Iris pigment epithelial cell (primary cell): ENCODE measurements at places on chromosomes 16 and 17.
A peak's percentile ranks its signal among the peaks of the same experiment; 100 is the strongest.

GRCh38 chr17:72122765-72123529 is 2.1 kb downstream of the SOX9 start:
- DNase-seq, result peak; percentile 54

DNA sequence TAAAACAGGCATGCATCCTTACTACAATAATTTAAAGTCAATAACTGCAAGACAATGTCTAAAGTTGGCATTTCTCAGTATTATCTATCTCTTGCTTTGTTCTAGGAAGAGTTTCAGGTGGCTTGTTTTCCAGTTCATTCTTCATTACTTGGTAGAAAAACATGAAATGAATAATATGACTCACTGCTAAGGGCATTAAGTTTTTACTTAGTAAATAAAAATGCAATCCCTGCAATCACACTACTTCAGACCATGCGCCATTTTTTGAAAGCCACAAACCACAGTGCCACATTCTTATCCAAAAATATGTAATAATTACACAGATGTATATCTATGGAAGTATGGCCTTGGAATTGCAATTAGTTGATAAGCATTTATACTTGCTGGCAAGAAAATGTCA is 55.4 kb downstream of the CREBBP start:
- peak; percentile 69 for DNase-seq

DNA sequence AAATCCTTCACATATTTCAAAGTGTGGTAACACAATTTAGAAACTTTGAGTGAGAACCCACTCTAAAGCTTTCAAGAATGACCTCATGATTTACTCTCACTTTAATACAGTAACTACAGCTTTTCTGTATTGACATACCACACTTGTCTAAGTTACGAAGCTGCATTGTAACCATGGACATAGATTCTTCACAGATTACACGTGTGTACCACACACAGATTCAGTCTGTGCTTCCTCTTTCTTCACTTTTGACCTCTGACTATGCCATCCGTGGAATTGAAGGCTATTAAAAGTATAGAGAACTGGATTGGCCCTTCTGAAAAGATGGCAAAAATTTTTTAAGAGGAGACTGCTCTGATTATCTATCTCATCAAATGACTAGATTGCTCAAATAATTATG is 172.7 kb downstream of the TANC2 start:
- DNase-seq, result peak; percentile 51

- DNase-seq, result no peak
Observed at GRCh38 chr16:2716948-2717347, 3.1 kb downstream of the PRSS27 start.

GRCh38 chr17:76872221-76872873 is 4.1 kb downstream of the MGAT5B start:
- peak; percentile 96 for DNase-seq

DNA sequence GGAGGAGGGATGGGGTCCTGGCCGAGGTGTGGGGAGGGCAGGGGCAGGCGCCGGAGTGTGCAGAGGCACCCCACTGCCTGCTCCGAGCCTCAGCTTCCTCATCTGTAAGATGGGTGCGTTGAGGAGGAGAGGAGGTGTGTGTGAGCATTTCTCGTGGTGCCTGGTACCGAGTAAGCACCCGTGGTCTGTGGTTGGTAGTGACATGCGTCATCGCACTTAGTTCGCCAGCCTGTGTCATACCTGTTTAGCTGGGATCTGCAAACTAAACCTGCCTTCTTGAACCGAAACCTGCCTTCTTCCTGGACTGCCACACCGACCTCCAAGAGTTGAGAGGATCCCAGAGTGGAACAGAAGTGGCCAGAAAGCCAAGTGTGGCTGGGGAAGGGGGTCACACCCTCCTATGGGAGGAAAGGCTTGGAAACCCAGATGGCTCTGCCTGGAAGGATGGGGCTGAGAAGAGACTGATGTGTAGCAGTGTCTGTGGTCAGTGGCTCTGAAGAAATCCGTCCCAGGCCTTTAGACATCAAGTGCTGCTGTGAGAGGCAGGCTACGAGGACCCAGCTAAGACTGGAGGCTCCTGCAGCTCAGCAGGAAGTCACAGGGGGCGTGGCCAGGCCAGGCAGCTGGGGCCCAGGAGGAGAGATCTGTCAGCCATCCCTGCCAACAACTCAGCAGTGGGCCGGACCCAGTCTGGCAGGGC is 162.6 kb upstream of the PLCG2 start:
- DNase-seq, result peak; percentile 69

- DNase-seq, result no peak
Observed at GRCh38 chr16:53886482-53887378, 182.8 kb downstream of the FTO start.

- peak; percentile 35 for DNase-seq
Observed at GRCh38 chr17:19812407-19812806, 55.3 kb downstream of the ULK2 start.

GRCh38 chr16:76338472-76338871 is 61.3 kb downstream of the CNTNAP4 start:
- DNase-seq, result no peak

- DNase-seq, result no peak
Observed at GRCh38 chr16:30923554-30924075, at the start of gene FBXL19. TSS of gene FBXL19 (plus strand) at chr16:30923572. CDS start at chr16:30925755, 2,183 bp downstream.

- no peak for DNase-seq
Observed at GRCh38 chr16:67458121-67458641, 22.8 kb downstream of the ATP6V0D1 start.

GRCh38 chr17:68034452-68034776 is 1.1 kb upstream of the KPNA2 start:
- no peak for DNase-seq

- no peak for DNase-seq
Observed at GRCh38 chr16:70682239-70683145, 3.4 kb downstream of the MTSS2 start.

DNA sequence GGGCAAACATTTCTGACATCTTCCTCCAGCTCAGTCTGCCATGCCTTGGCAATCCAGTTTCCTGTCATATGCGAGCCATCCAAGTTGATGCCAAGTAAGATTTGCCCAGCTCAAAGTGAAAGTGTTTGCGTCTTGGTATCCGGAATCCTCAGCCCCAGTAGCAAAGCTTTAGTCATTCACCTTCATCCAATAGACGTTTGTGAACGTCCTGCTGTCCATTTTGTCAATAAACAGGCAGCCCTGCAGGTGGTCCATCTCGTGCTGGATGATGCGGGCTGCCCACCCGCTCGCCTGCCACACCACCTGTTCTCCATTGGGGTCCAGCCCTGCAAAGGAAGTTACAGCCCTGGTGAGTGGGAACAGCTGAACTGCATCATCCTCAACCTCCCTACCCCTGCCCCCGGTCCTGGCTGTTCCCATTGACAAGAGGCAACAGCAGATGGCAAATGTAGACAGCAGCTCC is 1.5 kb downstream of the PDF start:
- DNase-seq, result peak; percentile 42

GRCh38 chr17:13421581-13422130 is 180.1 kb downstream of the HS3ST3A1 start:
- DNase-seq, result no peak

DNA sequence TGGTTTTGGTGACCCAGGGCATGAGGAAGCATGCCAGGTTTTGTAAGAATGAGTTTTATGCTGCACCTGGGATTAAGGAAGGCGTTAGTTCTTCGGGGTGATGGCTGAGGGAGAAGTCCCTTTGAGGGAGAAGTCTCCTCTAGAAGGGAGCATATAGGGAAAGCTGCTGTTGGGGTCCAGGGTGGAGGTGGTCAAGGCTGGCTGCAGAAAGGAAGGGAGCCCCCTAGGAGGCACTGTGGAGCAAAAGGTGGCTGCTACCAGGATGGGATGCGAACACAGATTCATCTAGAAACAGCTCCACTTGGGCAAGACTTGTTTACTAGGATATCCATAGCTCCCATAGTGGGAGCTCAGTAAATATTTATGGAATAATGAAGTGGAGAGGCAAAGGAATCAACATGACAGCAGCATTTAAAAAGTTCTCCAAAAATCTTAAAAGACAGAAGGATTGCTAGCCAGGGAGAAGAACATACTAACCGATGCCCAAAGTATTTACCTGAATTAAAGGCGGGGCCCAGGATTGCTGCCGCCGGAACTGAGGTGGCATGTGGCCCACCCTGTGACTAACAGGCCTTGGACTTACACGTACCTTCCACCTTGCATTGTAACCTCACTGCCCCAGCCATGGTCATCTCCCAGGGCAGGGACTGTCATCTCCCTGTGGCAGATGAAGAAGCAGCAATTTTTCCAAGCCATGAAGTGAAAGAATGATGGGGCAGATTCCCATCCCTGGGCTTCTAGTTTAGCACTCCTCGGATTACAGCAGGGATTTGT is 7.1 kb upstream of the LPCAT2 start:
- no peak for DNase-seq

GRCh38 chr17:74569020-74570003 is 2.0 kb upstream of the CD300H start:
- DNase-seq, result peak; percentile 95

GRCh38 chr16:53369921-53370320 is 64.3 kb upstream of the RBL2 start:
- DNase-seq, result peak; percentile 91

DNA sequence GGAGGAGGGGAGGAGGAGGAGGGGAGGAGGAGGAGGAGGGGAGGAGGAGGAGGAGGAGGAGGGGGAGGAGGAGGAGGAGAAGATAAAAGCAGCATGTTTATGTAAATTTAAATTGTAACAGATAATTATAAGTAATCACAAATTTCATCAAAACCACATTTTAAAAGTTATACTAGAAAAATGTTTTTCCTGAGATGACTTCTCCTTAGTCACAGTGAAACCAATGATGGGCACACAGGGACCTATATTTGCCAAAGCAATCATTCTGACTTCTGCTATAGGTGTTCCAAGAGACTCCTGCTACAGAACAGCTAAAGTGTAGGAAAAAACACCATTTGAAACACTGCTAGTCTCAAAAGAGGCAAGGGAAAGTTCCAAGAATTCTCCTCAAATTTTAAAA is 66.4 kb downstream of the CEP95 start:
- DNase-seq, result no peak

- peak; percentile 10 for DNase-seq
Observed at GRCh38 chr17:38507436-38507835, 79.2 kb downstream of the ARHGAP23 start.

GRCh38 chr17:83183145-83183948 is 103.9 kb downstream of the METRNL start:
- no peak for DNase-seq

- DNase-seq, result peak; percentile 61
Observed at GRCh38 chr17:37702598-37702997, 42.3 kb downstream of the HNF1B start.

- DNase-seq, result no peak
Observed at GRCh38 chr16:10883004-10883403, 6.0 kb downstream of the CIITA start.

DNA sequence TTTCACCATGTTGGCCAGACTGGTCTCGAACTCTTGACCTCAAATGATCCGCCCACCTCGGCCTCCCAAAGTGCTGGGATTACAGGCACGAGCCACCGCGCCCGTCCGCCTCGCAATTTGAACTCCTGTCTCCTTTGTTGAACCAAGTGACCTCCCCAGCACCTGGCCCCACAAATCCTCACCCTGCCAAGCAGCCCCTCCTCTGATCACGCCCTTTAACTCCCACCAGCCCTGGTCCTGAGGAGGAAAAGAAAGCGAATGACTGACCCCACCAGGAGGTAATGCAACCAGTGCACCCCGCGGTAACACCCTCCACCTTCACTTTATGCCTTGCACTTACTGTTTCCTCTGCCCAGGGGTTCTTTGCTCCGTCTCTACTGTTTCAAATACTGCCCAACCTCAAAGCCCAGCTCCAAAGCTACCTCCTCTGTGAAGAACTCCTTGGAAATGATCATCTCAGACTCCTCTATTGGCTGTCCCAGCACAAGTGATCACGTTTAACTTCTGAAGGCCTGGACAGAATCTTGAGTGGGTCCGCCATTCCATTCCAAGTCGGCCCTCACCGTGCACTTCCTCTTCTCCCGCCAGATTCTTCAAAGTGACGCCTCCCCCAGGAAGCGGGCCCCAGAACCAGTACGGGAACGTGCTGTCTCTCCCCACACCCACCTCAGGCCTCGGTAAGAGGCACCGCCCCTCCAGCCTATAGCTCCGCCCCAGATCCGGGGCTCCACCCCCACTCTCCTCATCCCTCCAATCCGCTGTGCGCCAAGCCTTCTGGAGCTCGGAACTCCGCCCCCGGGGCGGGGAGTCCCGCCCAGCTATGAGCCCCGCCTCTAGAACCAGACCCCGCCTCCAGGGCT is 4.4 kb downstream of the CD19 start:
- peak; percentile 77 for DNase-seq

DNA sequence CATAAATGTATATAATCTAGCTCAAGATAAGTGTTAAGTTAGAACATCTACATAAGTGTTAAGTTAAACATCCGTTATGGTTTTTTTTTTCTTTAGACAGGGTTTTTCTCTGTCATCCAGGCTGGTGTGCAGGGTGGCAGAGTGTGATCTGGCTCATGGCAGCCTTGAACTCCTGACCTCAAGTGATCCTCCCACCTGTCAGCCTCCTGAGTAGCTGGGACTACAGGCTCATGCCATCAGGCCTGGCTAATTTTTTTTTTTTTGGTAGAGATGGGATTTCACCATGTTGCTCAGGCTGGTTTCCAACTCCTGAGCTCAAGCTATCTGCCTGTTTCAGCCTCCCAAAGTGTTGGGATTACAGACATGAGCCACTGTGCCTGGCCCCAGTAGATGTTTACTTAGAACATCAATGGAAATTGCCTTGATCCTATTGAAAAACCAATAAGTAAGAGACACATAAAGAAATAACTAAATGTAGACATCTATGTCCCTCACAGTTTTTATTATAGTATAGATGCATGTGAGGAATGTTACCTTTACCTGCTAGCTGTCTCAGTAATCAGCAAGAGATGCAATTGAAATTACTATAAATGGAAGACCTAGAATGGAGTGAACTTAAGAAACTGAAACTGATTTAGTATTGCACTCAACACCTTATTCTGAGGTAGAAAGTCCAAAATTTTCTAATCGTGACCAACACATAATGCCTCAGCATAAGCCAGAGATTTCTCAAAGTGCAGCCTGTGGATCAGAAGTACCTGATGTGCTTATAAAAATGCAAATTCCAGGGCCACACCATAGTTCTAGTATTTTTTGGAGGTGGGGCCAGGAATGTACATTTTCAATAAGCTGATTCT is 5.5 kb upstream of the FAM20A start:
- DNase-seq, result no peak

DNA sequence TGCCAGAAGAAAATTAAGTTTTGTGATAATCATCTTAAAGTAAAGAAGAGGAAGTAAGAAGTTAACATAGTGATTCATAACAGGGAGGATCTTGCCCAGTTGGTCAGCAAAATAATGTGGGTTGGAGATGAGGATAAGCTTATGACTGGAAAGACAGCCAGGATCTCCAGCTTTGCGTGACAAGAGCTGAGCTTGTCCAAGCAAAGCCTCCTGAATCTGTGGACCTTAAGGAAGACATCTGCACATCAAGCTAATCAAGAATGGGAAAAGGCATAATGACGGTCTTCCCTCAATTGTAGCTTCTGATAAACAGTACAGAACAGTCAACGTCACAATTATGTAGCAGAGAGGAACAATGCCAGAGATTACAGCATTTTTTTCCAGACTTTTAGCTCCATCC is 744.7 kb upstream of the GOT2 start:
- DNase-seq, result no peak

DNA sequence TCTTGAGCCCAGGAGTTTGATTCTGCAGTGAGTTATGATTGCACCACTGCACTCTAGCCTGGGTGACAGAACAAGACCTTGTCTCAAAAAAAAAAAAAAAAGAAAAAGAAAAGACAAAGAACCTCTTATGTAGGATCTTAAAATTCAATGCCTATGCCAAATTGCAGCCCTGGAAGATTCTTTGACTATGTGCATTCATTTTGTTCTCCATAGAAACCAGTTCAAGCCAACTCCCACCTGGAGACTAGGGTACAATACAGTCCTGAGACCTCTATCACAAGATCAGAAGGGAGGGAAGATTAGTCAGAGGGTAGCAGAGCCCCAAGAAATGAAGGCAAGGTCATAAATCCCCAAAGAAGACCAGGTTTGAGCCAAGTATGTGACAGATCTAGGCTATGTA is 90.6 kb upstream of the HAS3 start:
- no peak for DNase-seq
